ENCODE measurements at places on chromosomes 2 and 18.

GRCh38 chr2:138503087-138503442, 1.5 kb downstream of the SPOPL start:
- peak; percentile 82 for DNase-seq

- no peak for DNase-seq
These were observed 89.0 kb downstream of the EIPR1 start for GRCh38 chr2:3288470-3289170.

- DNase-seq, result peak; percentile 90
These were observed 2.8 kb upstream of the CTDSP1 start for GRCh38 chr2:218396688-218397462.

GRCh38 chr18:9828506-9829396, 57.0 kb upstream of the TXNDC2 start:
- DNase-seq, result no peak

GRCh38 chr18:73940721-73941120, 206.9 kb downstream of the FBXO15 start:
- no peak for DNase-seq

- DNase-seq, result no peak
These were observed 300.1 kb upstream of the RND3 start for GRCh38 chr2:150787353-150788093.

Data from T-helper 2 cell (primary cell).